Activated naive CD4-positive, alpha-beta T cell treated with Interleukin-2 at 50 U/mL for 16 hours (primary cell): ENCODE measurements at places on chromosomes 11 and 22.

- peak; percentile 64 for DNase-seq
These were observed 1.7 kb downstream of the PHF21A start for GRCh38 chr11:46119352-46120216.

- no peak for DNase-seq
These were observed 118.6 kb upstream of the RASSF10 start for GRCh38 chr11:12890476-12890875.

- DNase-seq, result no peak
These were observed 97.7 kb downstream of the NXPE2 start for GRCh38 chr11:114775875-114776621.

DNA sequence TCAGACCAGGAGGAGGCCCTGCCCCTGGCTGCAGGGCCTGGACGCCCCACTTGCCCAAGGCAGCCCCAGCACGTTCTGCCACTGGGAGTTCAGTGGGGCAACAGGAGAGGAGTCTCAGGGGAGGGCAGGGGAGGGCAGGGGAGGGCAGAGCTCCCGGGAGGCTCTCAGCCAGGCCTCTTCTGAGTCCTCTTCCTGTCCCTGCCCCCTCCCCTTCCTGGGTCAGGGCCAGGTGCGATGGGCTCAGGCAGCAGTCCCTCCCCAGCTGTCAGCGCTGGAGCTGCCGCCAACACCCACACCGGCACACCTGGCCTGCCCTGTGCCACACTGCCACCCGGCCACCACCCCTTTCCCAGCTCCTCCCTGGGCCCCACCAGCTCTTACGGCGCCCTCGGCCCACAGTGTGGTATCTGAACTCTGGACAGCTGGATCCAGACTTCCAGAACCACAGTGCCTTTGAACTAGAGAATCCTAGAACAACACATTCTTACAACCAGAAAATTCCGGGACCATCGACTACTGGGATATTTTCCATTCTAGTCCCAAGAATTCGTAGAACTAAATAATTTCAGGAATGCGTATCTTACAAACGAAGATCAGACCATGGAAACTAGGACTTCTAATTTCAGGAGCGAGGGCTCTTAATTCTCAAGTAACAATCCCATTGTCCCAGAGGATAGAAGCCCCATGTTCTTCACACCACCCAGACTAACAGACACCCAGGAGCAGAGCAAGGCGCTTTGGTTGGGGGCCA, 21.8 kb downstream of the RPL3 start:
- DNase-seq, result no peak

DNA sequence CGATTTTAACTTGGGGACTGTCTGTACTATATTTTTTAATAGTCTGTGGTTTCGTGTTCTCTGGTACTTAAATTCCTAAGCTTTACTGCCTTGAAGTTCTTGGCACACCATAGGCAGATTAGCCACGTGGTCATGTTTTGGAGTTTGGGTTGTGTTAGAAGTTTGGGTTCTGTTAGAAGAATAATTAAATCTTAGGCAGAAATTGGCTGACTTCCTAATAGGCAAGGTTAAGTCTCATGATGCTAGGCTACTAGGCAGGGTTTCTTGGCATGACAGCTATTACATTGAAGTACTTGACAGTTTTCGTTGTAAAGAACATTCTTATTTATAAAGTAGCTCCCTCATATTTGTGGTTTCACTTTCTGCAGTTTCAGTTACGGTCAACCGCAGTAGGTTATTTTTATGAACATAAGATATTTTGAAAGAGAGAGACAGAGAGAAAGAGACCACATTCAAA, 30.0 kb upstream of the MMP7 start:
- no peak for DNase-seq

- DNase-seq, result no peak
These were observed 32.6 kb downstream of the TEAD1 start for GRCh38 chr11:12706545-12707499.

DNA sequence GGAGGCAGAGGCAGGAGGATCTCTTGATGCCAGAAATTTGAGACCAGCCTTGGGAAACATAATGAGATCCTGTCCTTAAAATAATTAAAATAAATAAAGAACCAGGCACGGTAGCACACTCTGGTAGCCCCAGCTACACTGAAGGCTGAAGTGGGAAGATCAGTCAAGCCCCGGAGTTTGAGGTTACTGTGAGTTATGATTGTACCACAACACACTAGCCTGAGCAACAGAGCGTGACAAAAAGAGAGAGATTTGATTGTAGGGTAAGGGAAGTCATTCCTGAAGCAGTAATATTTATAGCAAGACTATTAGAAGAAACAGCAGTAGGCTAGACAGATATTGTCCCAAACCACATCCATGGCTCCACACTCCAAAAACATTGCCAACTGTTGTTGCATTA, 1408.4 kb upstream of the TENM4 start:
- DNase-seq, result no peak

DNA sequence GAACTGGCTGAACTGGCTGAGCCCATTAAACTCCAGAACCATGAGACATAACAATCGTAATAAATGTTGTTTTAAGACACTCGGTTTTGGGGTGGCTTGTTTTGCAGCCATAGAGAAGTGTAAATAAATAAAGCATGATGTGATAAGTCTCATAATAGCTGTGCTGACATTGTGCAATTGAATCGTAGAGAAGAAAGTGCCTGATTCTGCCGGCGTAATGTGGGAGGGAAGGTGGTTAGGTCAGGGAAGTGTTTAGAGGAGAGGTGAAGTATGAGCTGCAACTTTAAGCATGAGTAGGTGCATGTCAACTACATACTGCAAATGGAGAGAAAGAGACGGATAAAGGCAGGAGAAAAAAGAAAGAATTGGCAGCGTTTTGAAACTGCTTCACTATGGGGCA, 217.1 kb downstream of the BLID start:
- no peak for DNase-seq

DNA sequence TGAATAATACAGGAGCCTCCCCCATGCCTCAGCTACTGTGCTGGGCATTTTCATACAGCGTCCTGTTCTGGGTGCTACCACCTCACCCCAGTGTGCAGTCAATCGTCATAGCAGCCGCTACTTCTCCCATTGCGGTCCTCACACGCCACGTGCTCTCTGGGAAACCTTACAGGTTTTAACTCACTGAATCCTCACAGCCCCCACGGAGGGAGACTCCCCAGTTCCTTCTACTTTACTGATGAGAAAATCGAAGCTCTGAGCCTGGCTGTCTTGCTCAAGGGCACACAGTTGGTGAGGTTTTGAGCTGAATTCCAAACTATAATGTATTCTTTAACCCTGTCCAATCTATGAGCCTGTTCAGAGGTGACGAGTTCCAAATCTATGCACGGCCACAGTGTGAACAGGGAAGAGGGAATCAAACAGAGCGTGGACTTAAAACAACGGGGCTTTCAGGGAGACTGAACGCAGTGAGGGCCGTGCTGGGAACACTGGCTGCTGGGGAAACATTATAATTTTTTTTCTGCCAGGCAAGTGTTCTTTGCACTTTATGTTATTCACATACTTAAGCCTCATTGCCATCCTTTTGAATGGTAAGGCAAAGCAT, 421.5 kb downstream of the BRD1 start:
- no peak for DNase-seq

- no peak for DNase-seq
These were observed 203.7 kb downstream of the CTTN start for GRCh38 chr11:70601861-70602538.

DNA sequence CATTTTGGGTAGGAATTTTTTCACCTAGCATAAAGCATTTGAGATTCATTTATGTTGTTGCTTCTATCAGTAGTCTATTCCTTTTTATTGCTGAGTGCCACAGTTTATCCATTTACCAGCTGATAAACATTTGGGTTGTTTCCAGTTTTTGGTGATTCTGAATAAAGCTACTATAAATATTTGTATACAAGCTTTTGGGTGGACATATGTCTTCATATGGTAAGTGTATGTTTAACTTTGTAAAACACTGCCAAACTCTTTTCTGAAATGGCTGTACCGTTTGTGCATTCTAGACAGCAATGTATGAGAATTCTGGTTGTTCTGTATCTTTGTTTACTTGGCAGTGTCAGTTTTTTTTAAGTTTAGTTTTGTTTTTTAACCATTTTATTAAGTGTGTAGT, 16.9 kb downstream of the USP47 start:
- no peak for DNase-seq

GRCh38 chr11:4539603-4540219, 5.3 kb upstream of the OR52M1 start:
- peak; percentile 46 for DNase-seq

DNA sequence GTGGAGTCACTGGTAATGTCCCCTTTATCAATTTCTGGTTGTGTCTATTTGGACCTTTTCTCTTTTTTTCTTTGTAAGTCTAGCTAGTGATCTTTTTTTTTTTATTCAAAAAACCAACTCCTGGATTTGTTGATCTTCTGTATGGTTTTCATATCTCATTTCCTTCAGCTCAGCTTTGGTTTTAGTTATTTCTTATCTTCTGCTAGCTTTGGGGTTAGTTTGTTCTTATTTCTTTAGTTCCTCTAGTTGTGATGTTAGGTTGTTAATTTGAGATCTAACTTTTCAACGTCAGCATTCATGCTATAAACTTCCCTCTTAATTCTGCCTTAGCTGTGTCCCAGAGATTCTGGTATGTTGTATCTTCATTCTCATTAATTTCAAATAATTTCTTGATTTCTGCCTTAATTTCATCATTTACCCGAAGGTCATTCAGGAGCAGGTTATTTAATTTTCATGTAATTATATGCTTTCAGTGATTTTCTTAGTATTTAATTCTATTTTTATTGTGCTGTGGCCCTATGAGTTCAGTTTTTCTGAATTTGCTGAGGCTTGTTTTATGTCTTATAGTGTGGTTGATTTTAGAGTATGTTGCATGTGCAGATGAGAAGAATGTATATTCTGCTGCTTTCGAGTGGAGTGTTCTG, 29.0 kb downstream of the PI4KA start:
- no peak for DNase-seq

GRCh38 chr11:23494981-23495380, 634.7 kb upstream of the CCDC179 start:
- DNase-seq, result no peak

GRCh38 chr22:29707010-29707409, 12.8 kb upstream of the CABP7 start:
- DNase-seq, result no peak

GRCh38 chr11:95676308-95676707, 113.3 kb downstream of the FAM76B start:
- no peak for DNase-seq

DNA sequence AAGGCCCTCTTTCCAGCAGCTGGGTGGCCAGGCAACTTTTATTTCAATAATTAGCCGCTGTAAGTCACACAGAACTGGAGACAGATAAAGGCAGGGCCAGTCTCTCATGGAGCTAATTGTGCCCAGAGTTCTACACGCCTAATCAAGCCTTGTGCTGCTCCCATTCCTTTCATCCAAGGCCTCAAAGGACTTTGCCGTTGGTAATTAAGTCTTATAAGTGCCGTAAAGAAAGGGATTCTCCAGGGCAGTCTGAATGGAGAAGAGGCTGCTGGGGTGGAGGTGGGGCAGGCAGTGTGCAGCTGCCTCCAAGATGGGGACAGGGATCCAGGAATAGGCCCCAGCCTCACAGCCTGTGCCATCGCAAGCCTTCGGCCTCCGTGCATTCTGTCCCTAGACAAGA, 357.9 kb downstream of the TENM4 start:
- no peak for DNase-seq

GRCh38 chr11:67572747-67573419, 10.7 kb upstream of the GSTP1 start:
- peak; percentile 28 for DNase-seq

GRCh38 chr11:2156416-2157182, 4.4 kb downstream of the INS start:
- DNase-seq, result peak; percentile 60

DNA sequence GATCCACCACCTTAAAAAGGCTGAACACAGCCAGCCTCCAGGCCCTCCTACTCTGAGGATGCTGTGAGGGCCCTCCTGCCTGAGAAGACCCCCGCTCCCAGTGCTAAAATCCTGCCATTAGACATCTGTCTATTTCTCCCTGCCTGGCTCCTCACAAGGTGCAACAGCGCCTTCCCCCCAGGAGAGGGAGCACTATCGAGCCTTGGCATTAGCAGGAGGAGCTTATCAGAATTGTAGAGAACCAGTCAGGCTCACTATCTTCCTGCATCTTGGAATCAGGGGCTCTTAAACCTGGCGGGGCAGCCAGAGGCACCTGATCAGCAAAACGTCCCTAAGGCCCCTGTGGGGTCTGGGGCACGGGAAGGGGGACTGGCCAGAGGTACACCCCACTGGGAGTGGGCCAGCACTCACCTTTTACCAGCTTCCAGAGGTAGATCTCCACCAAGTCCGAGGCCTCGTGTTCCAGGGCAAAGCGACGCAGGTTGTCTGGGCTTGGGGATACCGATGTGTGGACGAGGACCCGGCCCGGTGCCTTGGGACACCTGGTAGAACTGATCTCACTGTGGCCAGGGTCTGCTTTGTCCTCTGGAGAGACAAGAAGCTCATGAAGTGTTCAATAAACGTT, 28.7 kb downstream of the CHRDL2 start:
- DNase-seq, result peak; percentile 61

DNA sequence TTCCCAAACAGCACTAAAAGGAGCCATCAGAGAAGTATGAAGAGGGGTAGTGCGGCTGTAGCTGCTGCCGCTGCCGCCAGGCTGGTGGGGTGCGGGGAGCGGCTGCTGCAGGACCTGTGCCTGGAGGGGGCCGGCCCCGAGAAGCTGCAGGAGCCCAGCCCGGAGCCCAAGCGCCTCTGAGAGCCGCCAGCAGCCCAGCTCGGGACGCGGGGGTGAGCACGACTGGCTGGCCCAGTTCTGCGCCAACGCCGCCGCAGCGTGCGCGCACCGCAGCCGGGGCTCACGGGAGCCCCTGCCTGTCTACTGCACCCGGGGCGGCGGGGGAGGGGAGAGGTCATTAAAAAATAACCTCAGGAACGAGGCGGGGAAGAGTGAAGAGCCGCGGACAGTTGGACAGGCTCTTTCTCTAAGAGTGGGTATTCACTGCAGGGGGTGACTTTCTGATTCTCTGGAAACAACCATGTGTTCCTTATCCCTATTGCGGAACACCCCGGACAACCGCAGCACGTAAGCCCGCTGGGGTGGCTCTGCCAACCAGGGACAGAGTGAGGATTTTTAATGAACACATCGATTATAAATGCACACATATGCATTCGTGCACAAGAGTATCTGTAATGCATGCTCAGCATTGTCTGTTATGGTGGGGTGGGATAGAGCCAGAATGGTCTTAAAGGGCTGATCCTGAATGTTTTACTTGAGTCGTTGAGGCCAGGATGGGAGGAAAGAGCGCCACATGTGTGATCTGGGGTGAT, 453 bp downstream of the GAS2 start:
- no peak for DNase-seq
